ENCODE measurements at places on chromosomes 4 and X.
A peak's percentile ranks its signal among the peaks of the same experiment; 100 is the strongest.

- no peak for DNase-seq
Measured at GRCh38 chr4:152382057-152382785, 153.7 kb downstream of the FBXW7 start.

- no peak for DNase-seq
Measured at GRCh38 chr4:169208090-169208455, 62.7 kb downstream of the SH3RF1 start.

DNA sequence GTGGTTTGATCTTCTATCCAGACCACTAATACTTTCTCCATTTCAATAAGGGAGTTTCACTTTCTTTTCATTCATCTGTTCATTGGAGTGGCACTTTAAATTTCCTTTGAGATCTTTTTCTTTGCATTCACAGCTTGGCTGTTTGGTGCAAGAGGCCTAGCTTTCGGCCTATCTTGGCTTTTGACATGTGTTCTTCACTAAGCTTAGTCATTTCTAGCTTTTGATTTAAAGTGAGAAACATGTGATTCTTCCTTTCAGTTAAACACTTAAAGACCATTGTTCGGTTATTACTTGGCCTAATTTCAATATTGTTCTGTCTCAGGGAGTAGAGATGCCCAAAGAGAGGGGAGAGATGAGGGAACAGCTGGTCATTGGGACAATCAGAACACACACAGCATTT, 24.3 kb downstream of the CXCL13 start:
- DNase-seq: no peak

DNA sequence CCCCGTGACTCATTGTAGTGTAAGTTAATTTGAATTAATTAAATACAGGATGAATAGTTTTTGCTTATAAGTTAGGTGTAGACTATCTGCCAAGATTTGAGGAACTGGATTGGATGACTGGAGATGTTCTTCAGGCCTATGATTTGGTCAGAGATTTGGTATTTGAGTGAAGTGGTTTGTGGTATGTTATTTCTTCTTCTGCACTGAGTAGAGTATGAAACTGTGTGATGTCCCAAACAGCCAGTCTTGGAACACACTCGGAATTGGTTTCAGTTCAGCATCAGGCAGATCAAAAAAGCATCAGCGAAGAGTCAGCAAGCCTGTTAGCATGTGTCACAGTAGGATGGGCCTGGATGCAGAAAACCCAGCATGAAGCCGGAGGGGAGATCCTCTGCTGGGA, 294.1 kb downstream of the ARHGAP10 start:
- no peak for DNase-seq

- DNase-seq: no peak
Measured at GRCh38 chr4:131309628-131310027, 1839.5 kb upstream of the PCDH10 start.

DNA sequence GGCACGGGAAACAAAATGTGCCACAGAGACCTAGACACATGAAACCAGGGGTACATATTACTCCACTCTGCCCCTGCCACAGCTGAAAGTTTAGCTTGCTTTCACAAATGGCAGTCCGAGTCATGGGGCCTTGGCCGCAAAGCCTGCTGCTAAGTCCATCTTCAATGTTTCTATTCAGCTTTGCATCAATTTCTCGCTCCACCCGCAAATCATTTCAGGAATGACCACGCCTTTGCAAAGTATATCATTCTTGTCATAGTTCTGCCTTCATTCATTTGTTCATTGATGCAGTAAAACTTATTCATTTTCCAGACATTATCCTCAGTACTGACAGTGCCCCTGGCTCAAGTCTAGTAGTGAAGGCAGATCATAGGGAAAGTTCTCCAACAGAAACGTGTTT, 9.5 kb downstream of the PLAC8 start:
- no peak for DNase-seq

DNA sequence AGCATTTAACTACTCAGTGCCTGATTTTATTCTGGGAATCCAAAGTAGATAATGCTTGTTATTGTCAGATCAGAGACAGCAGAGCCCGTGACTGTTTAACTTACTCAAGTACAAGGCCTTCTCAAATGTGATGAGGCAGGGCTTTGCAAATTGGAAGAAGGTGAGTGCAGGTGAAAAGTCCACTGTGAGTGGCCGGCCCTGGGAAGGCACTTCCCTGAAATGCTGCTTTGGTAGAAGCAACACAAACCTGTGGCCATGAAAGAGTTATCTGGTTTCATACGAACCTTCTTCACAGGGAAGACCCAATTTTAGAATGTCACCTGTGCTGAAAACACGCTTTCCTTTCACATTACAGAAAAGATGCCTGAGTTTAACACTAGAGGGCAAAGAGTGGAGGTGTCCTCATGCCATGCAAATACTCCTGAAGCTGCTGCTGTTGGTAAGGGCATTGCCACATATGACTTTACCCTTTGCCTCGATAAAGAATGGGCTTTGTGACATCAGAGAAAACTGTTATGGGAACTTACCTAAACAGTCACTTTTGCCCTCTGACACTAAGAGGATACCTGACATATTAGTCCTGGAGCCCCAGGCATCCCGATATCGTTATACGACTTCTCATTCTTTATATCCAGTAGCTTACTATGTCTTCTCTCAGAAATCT, 8.0 kb downstream of the PPARGC1A start:
- DNase-seq: no peak

GRCh38 chrX:111376486-111376885, 35.5 kb downstream of the DCX start:
- no peak for DNase-seq

DNA sequence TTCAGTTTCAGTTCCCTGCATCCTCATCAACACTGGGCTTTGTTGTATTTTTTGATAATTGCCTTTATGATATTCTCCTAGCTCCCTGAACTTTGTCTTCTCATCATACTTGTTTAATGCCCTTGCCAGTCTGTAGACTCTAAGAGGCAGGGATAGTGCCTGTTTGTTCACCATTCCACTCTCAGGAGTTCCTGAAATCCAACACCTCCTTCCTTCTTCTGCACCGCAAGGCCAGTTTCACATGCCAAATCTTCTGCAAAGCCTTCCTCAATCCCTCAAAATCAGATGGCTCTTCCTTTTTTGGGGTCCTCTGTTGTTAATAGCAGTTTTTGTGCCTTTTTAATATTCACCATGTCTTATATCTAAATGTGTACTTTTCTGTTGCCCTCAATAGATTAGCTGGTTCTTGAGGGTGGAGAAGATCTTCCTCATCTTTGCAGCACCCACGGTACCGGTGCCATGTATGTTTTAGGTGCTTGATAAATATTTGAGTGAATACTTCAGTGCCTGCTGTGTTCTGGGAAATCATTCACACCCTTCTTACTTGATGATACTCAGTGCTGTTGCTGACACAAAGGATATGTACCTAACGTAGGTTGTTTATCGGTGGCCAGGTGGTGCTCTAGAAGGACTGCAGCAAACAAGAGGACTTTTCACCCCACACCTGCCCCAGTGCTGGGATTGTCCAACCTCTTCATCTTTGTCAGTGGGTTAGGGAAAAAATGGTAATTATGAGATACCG, 85.3 kb upstream of the LIMCH1 start:
- DNase-seq: no peak

GRCh38 chr4:110211007-110211769, 12.8 kb upstream of the ELOVL6 start:
- peak; percentile 24 for DNase-seq

- DNase-seq: no peak
Measured at GRCh38 chr4:8120501-8120900, 38.1 kb downstream of the ABLIM2 start.

DNA sequence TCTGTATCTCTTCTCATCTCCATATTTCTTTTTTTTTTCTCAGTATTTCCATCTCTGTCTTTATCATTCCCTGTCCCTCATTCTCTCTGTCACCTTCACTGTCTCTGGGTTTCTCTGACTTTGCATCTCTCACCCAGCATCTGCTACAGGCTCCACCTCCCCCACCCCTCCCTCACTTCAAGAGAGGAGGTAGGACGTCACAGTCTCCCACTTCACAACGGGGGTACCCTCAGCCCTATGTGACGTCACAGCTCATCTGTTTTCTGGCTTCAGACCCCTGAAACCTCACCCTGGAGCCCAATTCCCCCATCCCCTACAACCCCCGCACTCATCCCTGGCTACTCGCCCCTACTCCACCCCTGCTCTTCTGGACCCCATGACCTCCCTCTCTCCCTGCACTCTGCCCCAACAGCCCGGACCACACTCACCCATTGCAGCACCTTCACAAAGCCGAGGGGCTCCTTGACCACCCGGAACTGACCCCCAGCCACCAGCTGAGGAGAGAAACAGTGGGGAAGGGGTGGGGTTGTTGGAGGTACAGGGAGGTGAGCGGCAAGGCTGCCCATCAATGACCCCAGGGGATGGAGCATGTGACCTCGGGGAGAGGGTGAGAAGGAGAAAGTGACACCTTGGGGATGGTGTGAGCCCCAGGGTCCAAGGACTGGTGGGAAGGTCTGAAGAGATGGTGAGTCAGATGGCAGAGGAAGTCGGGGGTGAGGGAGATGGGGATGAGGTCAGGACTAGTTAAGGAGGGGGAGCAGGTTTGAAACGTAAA, 1.3 kb downstream of the SYP start:
- no peak for DNase-seq

DNA sequence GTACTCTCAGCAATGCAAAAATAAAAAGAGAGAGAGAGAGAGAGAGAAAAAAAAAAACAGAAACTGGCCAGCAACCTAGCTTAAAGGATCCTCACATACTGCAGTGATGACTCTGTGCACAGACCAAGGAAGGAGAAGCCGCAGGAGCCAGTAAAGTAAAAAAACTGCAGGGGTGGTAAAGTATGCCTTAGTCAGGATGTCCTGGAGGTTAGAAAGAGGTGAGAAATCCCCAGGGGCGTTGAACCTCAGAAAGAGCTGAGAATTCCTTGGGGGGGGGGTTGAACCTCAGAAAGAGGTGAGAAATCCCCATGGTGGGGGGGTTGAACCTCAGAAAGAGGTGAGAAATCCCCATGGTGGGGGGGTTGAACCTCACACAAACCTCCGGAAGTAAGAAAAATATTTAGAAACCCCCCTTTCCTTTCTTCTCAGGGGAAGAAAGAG, 48.0 kb downstream of the MAGEA9 start:
- peak; percentile 3 for DNase-seq

- DNase-seq: no peak
Measured at GRCh38 chrX:136185401-136186022, 38.2 kb downstream of the FHL1 start.

DNA sequence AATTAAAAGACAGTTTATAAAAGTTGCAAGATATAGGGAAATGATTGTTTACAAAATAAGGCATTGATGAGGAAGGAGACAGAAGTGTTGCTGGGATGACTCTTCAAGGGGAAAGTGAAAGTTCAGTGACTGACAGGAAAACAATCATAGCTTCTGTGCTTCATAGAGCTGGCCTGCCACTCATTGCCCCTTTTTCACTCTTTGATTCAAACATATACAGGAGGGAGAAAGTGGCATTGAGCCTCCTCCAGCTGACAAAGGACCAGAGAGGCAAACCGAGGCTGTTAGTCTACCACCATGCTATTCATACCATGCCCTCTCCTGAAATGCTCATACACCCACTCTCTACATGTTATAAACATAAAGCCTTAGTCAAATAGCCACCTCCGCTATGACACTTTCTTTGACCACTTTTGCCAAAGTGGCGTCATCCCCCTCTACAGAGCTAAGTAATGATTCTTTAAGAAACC, 79.2 kb upstream of the ATOH1 start:
- DNase-seq: no peak

- DNase-seq: no peak
Measured at GRCh38 chr4:965766-966134, 7.6 kb downstream of the DGKQ start.

DNA sequence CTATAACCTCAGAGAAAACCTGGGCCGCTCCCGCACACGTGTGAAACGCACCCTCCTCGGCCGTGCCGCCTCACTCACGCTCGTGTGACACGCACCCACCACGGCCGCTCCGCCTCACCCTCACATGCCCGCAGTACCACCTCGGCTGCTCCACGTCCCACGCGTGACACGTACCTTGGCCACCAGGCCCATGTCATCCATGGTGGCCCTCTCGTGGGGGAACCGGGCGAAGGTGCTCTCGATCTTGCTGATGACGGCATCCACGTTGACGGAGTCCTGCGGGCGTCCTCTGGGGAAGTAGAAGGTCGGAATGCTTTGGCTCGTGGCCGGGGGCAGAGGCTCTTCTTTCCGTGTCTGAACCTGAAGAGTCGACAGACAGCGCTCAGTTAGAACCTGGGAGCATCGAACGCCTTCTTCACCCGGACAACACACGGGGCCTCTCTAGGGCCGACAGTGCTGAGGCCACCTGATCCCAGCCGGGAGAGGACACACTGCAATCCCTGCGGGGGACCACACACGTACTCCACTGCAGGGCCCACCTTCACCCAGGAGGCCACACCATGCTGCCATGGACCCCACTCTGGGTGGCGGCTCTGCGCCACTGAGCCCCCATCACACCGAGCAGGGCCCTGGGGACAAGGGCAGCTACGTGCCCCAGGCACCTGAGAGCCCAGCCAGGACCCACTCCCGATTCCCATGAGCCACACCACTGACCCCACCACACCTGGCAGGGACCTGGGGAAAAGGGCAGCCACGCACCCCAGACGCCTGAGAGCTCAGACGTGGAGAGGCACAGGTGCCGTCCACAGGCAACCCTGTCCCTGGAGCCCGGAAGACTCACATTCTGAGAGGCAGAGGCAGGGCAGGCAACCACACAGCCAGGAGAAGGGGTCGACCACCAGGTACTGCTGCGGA, 25.2 kb downstream of the PPP2R3B start:
- DNase-seq: no peak

DNA sequence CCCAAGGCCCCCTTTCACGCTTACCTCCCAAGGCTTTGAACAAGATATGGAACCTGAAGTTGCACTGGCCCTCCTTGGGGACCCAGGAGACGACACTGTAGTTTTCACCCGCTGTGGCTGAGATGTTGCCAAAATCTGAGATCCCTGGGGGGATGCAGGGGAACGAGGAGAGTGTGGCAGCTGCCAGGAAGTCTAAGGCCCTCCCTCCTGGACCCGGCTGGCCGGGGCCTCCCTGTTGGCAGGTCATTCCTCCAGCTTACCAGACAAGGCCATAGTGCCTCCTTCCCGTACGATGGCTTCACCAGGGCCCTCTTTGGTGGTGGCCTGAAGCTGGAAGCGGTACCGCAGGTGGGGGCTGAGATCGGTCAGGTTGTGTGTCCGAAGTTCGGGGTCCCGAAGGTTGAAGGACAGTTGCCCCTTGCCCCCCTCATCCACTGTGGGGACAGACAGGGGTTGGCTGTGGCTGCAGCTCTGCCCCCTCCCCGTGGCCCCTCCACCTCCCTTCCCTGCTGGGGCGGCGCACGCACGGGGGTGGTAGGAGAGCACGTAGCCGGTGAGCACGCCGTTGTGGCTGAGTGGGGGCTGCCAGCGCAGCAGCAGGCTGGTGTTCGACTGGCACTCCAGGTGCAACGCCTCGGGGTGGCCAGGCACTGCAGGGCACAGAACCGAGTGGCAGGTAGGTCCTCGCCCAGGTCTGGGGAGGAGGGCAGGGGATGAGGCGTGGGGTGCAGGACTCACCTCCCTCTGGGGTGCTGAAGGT, 21.2 kb downstream of the L1CAM start:
- no peak for DNase-seq

- no peak for DNase-seq
Measured at GRCh38 chr4:164615964-164616363, 138.0 kb upstream of the SMIM31 start.

All from activated naive CD4-positive, alpha-beta T cell treated with Interleukin-2 at 50 U/mL for 16 hours (primary cell).